ENCODE measurements at places on chromosomes 13 and 19. TPM values are rescaled to one million over a fixed set of nuclear protein-coding genes. Genes with fewer than 3 reads are reported as not detected.

DNA sequence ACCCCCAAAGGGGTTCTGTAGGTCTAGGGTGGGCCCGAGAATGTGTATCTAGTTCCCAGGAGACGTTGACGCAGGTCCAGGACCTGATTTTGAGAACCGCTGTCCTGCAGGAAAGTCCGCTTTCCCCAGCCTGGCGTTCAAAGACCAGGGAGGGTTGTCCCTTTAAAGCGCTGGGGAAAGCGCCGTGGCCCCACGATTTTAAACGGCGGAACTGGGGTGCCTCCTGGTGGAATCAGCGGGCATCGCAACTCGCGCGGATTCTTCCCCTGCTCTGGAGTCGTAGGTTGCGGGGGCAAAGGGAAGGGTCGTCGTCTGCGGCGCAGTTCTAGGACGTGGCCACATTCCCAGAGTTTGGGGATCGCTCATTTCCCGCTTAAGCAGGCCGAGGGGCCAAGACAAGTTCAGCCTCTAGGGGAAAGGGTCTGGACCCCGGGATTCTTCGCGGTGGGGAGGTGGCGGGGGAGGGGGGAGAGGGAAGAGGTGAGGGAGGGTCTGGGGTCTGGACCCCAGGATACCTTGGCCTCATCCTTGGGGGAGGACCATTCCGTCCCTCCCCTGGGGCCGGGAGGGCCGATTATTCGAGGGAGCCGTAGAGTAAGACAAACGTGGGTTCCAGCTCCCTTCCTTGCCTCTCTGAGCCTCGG, 7.7 kb downstream of the PNMA8B start:
- DNase-seq: peak; percentile 65

ZNF136 gene
- 20.1 TPM for polyA plus RNA-seq

DNA sequence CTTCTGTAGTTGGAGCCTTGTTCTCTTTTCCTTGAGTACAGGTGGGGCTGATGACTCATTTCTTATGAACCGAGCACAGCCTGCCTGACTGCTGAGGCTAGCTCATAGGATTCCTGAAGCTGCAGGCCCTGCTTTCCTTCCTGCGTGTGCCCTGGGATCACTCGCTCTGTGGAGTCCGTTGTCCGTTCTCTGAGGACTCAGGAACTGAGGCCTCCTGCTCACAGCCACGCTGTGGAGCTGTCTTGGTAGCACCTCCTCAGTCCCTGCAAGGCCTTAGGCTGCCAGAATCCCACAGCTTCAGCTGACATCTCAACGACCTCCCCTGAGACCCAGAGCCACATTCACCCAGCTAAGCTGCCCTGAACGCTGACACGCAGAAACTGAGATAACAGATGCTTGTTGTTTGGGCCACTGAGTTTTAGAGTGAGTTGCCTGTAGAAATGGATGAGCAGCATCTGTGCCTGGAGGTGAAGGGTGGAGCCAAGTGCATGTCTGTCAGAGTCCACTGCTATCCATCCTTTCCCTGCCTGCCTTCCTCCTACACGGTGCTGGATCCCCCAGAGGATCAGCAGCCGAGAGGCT, 72.9 kb downstream of the ARHGEF7 start:
- no peak for DNase-seq

METTL21C gene
- not detected for polyA plus RNA-seq

- DNase-seq: no peak
Observed at GRCh38 chr19:2558543-2558942, 82.6 kb downstream of the GADD45B start.

GRCh38 chr13:94435604-94436226, 43.8 kb downstream of the DCT start:
- DNase-seq: peak; percentile 25

GIPC3 gene
- polyA plus RNA-seq: not detected

- no peak for DNase-seq
Observed at GRCh38 chr13:24502533-24503378, 9.8 kb downstream of the PARP4 start.
